ENCODE measurements at places on chromosomes 11 and 22. TPM values are rescaled to one million over a fixed set of nuclear protein-coding genes. Genes with fewer than 3 reads are reported as not detected.

Gene MAP6
- 56.0 TPM for total RNA-seq

DNA sequence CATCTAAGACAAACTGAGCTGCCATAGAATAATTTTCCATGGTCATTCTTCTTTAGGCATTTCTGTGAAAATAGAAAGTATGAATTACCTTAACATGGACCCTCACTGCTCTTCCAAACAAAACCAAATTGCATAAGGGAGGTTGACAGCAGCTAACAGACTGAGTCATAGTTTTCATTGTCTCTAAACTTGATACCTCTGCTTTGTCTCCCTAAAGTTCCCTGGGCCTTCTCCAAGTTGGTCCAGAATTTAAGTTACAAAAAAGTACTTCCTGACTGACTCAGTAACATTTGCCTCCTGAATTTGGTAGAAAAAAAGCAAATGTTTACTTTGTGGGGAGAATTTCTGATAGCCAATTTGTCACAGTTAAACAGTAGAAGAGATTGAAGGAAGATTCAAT is 3.0 kb downstream of the OR8D1 start:
- DNase-seq, result no peak
- H3K4me1 ChIP-seq, result no peaks in the 10 kb centered on the region
- no peak overlapping the region for H3K4me3 ChIP-seq
- H3K36me3 ChIP-seq, result no peaks in the 10 kb centered on the region
- H3K27me3 ChIP-seq, result no peaks in the 10 kb centered on the region
- H3K27ac ChIP-seq, result no peak overlapping the region

- H3K4me1 ChIP-seq, result no peaks in the 10 kb centered on the region
- no peak for DNase-seq
- H3K36me3 ChIP-seq, result no peaks in the 10 kb centered on the region
- H3K27me3 ChIP-seq, result no peaks in the 10 kb centered on the region
These were observed 386.4 kb upstream of the ANO5 start for GRCh38 chr11:21806508-21806907.

- no peaks in the 10 kb centered on the region for H3K36me3 ChIP-seq
- H3K27ac ChIP-seq, result no peak overlapping the region
- DNase-seq, result no peak
- no peak overlapping the region for H3K4me3 ChIP-seq
- H3K4me1 ChIP-seq, result no peaks in the 10 kb centered on the region
These were observed 483.5 kb downstream of the BRD1 start for GRCh38 chr22:49344161-49344560.

- DNase-seq, result no peak
- no peak overlapping the region for H3K27ac ChIP-seq
- H3K4me3 ChIP-seq, result no peak overlapping the region
- no peaks in the 10 kb centered on the region for H3K27me3 ChIP-seq
- peaks cover 13% of the 10 kb centered on the region for H3K4me1 ChIP-seq
- H3K36me3 ChIP-seq, result no peaks in the 10 kb centered on the region
These were observed 28.1 kb upstream of the SCGB1A1 start for GRCh38 chr11:62390722-62391121.
